Activated CD8-positive, alpha-beta memory T cell treated with anti-CD3 and anti-CD28 coated beads, Interleukin-2, amount 50 U/mL, for 48 hours (primary cell): ENCODE measurements at places on chromosomes 3 and 15.
A peak's percentile ranks its signal among the peaks of the same experiment; 100 is the strongest.

DNA sequence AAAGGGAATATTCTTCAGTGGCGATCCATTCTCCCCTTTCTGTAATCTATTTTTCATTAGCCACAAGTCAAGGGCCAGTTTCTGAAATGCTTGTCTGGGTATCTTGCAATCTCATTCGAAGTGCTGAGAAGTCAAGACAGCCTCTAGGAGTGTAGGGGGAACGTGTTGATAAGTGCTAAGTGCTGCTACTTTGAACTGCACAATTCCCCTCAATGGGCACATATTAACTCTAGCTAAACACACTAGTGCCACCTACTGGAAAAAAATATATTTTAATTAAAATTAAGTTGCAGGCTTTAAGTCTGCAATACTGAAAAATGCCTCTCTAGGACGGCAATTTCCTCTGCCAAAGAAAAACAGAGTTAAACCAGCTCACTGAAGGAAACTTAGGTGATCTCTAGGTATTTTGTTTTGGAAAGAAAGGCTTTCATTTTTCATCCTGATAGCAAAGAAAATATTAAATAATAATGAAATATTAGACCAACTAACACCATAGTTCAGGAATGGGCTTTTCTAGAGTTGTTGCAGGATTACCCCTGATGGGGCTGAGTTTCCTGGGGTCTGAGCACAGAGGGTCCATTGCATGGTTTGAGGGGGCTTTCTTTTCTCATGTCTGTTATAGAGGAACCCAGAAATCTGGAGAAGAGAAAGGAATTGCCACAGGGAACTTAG is 181.9 kb upstream of the KBTBD8 start:
- no peak for DNase-seq

- no peak for DNase-seq
Observed at GRCh38 chr3:196990601-196991007, 22.0 kb upstream of the PIGZ start.

- DNase-seq, result no peak
Observed at GRCh38 chr3:16452261-16452660, 61.2 kb downstream of the RFTN1 start.

DNA sequence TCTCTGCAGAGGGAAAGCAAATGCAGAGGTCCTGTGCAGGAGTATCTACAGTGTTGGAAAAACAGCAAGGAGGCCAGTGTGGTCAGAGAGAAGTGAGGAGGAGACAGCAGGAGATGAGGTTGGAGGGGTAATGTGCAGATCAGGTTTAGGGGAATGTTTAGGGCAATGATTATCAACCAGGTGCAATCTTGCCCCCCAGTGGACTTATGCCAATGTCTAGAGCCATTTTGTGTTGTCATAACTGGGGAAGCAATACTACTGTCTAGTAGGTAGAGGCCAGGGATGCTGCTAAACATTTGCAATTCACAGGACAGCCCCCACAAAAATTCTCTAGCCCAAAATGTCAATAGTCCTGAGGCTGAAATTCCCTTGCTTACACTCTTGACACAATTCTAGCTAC is 13.1 kb downstream of the CCDC191 start:
- no peak for DNase-seq

GRCh38 chr3:119311081-119311925 is 17.1 kb downstream of the ARHGAP31 start:
- no peak for DNase-seq

GRCh38 chr3:30476368-30477084 is 129.9 kb upstream of the TGFBR2 start:
- DNase-seq, result no peak

DNA sequence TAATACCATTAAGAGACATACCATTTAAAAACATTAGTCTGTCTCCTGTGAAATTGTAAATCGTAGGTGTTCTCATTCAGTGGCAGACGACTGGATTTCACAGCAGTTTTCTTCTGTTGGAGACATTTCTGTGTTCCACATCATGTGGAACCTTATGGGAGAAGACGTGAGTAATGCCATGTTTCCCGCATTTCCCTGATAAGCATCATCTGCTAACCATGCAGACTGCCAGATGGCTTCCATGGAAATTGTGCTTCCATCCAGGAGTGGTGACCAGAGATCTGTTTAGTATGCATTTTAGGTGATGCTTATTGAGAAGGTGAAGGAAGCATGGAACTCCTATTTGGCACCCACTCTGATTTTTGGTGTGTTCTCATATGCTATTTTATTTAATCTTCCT is 28.4 kb upstream of the ST3GAL6 start:
- DNase-seq, result no peak

GRCh38 chr3:79604681-79605080 is 163.1 kb downstream of the ROBO1 start:
- DNase-seq, result no peak

GRCh38 chr3:52144796-52145735 is 9.2 kb downstream of the POC1A start:
- no peak for DNase-seq

DNA sequence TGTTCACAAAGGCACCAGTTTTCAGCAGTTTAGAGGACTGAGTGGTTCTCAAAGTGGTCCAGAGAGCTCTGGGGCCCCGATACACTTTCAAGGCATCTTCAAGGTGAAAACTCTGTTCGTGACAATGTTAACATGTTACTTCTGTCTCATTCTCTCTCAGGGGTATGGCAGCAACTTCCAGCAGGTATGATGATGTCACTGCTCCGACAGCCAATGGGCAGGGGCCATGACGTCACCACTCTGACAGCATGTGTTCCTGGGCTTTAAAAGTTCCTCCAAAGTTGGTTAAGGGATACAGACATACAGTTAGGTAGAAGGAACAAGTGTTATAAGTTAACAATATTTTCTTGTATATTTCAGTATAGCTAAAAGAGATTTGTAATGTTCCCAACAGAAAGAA is 87.9 kb downstream of the KLF15 start:
- DNase-seq, result peak; percentile 26
